Islet precursor cell (in vitro differentiated cells): ENCODE measurements at places on chromosomes 4 and X.

GRCh38 chrX:2784026-2784425 is 32.2 kb downstream of the XG start:
- no peak for DNase-seq

DNA sequence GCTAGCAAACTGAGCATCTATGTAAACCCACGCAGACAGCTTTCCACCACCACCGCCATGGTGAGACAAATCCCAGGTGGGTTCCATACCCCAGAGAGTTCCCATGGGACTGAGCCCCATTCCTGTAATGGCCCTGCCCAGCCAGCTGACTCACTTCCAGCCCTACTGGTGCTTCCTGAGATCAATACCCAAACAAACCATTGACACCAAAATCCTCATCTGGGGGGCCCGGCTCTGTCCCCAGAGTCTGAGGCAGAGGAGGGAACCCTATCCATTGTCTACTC is 30.1 kb upstream of the JAKMIP1 start:
- peak; percentile 37 for DNase-seq

- no peak for DNase-seq
These were observed 189.2 kb upstream of the GK2 start for GRCh38 chr4:79597266-79597665.

DNA sequence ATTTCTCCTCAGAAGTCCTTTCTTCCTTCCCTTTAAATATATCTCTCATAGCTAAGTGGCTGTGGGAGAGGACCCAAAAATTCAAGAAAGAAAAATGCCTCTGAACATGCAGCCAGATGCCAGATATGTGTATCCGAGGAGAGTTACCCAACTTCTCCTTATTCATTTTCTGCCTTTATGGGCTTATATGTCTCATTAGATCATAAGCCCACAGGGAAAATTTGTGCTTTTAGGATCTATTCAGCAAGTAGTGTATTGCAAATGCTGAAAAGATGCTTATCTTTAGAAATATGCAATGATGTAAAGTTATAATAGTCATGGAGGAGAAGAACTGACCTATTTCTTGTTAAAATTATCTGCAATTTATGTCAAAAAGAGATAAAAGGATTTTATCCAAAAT is 371.8 kb upstream of the NOCT start:
- DNase-seq = no peak

GRCh38 chr4:78776729-78777575 is 802 bp downstream of the BMP2K start:
- DNase-seq = peak; percentile 82

- no peak for DNase-seq
These were observed 64.1 kb downstream of the ANTXR2 start for GRCh38 chr4:80008971-80009370.

DNA sequence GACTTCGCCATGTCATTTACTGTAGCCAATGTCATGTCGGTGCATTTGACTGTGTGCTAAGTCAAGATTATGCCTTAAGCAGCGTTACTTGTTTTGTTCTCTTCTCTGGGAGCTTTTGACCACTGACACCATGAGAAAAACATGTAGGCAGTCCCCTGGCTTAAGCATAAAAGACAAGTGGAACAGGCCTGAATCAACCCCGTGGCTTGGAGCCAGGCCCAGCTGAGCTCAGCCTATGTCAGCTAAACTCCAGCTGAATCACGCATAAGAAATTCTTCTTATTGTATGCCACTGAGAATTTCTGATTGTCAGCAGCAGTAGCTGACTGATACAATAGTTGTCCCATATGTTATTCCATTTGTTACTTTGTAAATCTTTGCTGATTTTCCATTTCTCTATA is 261.9 kb downstream of the CBLL2 start:
- no peak for DNase-seq

GRCh38 chr4:85842540-85842939 is 367.6 kb downstream of the ARHGAP24 start:
- no peak for DNase-seq

GRCh38 chrX:9160698-9161329 is 126.9 kb upstream of the FAM9B start:
- DNase-seq = no peak

DNA sequence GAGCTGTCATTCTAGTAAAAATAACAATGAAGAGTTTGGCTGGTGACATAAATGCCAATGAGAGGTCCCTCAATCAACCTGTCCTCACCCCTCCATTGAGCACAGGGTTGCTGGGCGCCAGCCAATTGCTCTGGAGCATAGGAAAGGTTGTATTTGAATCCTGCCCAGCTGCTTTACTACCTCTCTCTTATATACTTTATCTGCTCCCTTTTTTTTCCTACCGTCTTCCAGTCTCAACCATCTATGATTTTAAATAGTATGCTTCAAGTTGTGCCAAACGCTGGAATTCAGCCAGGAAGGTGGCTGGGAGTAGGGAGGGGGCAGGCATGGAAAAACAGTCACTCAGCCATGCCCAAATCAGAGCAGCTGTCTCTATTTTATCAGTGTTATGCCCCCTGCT is 153.8 kb downstream of the NR3C2 start:
- no peak for DNase-seq
